Activated CD4-positive, alpha-beta T cell treated with anti-CD3 and anti-CD28 coated beads, Interleukin-2, amount 10 ng/mL, durations not matched to agents 7 days and 5 days (primary cell): ENCODE measurements at places on chromosomes 5 and 9.

GRCh38 chr5:127870914-127871313, 167.7 kb downstream of the CCDC192 start:
- DNase-seq = no peak

DNA sequence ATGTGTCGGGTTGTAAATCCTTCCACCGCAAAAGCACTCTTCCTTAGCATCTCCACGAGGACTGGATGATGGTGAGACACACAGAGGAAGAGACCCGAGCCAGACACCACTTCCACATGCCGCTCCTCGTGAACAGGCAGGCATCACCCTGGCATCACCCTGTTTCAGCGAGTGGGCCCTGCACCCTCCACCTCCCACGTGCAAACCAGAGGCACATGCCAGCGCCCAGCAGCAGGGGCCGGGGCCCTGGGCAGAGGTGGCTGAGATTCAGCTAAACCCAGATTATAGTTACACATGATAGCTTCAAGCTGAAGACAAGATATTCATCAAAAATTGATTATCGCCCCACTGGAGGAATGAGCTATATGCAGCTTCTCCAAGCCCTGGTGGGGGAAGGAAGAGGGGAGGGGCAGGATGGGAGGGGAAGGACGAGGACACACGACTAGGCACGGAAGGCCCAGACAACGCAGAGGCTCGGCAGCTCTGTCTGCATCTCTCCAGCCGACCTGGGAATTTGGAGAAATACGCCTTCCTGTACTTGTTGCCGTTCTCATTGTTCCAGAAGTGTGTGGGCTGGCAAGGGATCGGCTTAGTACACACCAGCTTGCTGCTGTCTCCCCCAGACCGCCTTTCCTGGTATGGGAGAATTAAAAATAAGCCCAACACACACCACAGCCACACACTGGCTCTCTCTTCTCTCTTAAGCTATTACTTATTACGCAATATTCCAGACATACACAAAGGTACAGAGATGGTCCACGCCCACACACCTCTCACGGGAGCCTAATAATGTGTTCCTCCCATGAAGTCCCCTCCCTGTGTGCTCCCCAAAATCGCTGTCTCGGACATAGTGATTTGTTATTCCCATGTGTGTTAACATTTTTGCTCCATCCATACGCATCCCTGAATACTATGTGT, 50.4 kb upstream of the ZNF354A start:
- no peak for DNase-seq

DNA sequence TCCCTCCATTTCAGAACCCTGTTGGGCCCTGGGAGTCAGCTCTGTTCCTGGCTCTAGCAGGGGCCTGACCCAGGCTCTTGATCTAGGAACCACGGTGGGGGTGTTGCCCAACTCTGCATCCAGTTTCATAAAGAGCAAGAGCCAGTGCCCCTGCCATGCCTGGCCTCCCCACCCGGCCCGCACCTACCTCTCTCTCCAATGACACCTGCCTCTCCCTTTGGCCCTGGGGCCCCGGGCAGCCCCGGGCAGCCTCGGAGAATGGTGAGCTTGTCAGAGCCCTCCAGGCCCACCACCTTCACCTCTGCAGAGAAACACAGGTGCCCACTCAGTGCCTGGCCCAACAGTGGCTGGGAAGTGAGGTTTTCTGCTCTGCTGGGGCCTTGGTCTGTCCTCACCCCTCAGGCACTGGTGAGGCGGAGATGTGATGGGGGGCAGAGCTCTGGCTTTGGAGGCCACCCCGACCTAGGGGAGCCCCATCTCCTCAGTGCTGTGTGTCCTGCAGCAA, 1.5 kb downstream of the FCN1 start:
- DNase-seq = no peak

DNA sequence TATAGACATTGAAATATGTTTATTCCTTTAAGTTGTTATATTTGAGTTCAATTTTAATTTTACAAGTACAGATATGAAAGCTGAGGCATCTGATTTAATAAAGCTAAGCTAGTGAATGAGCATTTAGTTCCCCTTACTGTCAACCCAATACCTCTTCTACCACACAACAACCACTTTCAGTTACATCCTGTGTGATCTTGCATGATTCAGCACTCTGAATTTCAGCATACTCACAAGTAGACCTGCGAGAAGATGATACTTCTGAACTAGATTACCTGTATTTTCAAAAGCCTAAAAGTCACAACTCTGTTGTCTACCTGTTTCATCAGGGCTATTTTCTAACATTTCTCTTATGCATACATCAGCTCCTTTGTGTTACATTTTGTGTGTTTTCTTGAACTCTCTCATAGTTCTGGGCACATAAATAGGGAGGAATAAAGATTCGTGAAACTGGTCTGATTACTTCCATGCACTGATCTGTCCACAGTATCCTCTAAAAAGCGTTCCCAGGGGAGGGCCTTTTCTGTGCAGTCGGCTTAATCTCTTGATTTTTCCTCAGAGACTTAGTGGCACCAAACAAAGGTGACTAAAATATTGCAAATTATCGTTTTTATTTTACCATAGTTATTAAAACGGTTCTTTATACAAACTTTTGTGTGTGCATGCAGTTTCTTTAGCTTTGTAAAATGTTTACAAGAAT, 2025.5 kb upstream of the NUDT12 start:
- DNase-seq = no peak

- DNase-seq = no peak
Measured at GRCh38 chr9:137462396-137462985, 3.4 kb upstream of the NSMF start.
